ENCODE measurements at places on chromosomes 6 and 20.

- no peak for DNase-seq
Observed at GRCh38 chr6:20877008-20877937, 343.0 kb downstream of the CDKAL1 start.

- no peak for DNase-seq
Observed at GRCh38 chr6:105212587-105212986, 32.8 kb upstream of the POPDC3 start.

DNA sequence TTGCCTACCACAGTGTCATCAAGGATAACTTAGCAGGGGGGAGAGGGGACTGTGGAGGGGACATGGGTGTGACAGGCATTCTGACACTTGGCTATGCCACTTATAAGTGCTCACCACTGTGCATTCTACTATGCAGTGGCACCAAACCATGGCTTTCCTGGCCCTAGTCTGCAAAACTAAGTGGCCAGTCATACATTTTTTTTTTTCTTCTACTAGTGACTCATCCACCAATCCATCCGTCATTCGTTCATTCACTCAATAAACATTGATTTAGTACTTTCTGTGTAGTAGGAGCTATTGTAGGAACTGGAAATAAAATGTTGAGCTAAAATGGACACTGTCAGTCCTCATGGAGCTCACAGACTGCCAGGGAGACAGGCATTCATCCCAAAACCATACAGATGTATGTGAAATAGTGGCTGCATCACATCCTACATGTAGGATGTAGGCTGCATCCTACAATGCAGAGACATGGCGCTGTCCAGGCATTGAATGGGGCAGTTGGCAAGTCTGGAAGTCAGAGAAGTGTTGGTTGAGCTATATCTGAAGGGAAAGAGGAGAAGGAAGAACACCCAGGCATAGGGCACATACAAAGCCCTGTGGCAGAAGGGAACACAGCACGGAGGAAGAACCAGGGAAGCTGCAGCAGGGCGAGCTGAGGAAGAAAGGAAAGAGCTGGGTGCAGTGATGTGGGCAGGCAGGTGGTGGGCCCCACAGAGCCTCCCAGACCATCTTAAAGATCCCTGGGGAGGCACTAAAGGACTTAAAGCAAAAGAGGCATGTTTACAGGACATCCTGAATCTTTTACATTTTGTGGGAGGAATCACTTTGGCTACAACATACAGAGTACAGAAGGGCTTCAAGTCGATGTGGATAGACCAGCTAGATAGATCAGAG lies 224.4 kb downstream of the UST start:
- DNase-seq, result no peak

- DNase-seq, result no peak
Observed at GRCh38 chr6:74071214-74071613, 375.2 kb downstream of the CD109 start.

Measured in NCI-H1436 (cell line).